ENCODE measurements at places on chromosomes 7 and 10.
A peak's percentile ranks its signal among the peaks of the same experiment; 100 is the strongest.

DNA sequence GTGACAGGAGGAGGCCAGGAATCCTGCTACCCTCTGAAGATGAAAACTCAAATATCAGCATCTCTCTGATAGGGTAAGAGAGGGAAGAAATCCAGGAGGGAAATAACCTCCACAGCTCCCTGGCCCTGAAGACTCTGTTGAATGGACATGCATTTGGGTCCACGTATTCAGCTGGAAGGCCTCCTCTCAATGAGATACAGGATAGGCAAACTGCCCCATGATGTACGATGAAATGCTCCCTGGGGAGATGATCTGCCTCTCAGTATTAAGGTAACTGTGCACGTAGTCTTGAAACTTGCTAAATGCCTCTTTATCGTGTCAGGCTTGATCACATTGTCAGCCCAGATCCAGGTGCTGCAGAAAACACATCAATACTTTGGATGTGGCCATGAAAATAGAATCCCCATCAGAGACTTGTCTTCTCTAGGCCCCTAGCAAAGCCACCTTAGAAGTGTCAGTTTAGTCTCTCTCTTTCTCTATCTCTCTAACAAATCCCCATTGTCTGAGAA is 384.0 kb downstream of the KCNMA1 start:
- no peak for DNase-seq

GRCh38 chr10:83723080-83723479 is 416.2 kb upstream of the GHITM start:
- no peak for DNase-seq

GRCh38 chr7:47539398-47540052 is 42.4 kb downstream of the TNS3 start:
- DNase-seq: no peak

DNA sequence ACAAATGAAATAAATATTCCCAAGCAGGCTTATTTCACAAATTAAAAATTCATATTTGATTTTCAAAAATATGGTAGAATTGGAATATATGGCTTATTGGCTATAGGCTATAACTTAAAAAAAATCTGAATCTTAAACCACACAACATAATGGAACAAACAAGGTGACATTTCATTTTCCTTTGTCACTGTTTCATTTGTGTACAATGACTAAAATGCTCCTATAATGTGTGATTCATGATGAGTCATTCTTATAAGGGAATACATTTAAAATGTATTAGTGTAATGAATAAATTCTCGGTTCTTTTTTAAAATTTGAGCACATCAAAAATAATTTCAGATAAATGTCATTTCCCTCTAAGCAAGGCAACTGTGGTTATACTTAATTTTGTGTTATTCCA is 148.0 kb upstream of the ANK3 start:
- DNase-seq: no peak

DNA sequence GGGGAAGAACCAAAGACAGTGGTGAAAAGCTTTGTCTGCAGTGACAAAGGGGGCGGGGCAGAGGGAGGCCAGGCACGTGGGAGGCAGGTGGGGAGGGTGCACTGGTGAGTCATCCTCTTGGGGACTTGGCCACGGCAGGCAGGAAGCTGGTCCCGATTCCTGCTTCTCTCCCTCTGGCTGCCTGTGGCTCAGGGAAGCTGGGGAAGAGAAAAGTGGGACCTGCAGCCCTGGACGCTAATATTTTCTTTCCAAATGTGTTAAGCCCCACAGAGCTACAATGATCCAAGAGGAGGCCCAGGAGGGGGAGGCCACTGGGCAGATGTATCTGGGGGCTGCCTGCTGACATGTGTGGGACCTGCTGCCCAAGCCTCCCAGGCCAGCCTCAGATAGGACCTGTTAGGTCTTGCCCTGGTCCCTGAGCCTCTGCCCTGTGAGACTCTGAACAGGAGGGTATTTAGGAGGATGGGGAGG is 231.8 kb downstream of the KCNMA1 start:
- no peak for DNase-seq

- DNase-seq: no peak
Observed at GRCh38 chr7:79868010-79868409, 266.6 kb upstream of the GNAI1 start.

DNA sequence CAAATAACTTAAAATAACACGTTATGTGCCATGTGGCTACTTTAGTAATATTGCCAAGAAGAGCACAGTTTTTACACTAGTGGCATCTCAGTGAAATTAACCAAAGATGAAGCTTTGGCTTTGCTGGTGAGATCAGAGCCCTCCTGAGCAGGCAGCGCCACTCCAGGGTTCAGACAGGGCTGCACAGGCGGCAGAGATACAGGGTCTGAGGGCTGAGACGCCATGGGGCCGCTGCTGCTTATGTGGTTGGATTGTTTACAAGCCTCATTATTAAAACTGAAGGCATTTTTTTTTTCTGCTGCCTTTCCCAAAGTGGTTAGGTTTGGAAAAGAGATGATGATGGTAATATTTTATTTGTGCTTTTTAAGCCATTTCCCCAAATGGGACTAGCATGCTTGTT is 68.8 kb upstream of the DNAJB6 start:
- DNase-seq: no peak

DNA sequence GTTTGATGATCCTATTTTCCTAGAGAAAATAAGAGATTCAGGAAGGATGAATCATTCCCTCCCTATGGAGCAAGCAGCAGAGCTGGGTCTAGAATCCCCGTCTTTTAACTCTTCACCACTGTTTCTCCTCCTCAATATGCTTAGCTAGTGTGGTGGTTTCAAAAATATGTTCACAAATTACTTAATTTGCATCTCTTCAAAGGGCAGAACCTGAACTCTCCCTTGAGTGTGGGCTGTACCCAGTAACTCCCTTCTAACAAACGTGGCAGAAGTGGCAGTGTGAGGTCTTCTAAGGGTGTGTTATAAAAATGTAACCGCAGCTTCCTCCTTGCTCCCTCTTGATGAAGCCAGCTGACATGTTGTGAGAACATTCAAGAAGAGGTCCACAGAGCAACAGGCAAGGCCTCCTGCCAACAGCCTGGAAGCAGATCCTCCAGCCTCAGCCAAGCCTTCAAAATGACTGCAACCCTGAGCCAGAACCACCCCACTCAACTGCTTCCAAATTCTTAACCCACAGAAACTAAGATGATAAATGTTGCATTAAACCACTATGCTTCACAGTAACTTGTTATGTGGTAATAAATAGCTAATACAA is 36.6 kb downstream of the SRPK2 start:
- DNase-seq: no peak

- no peak for DNase-seq
Observed at GRCh38 chr7:17103170-17103569, 195.3 kb upstream of the AHR start.

DNA sequence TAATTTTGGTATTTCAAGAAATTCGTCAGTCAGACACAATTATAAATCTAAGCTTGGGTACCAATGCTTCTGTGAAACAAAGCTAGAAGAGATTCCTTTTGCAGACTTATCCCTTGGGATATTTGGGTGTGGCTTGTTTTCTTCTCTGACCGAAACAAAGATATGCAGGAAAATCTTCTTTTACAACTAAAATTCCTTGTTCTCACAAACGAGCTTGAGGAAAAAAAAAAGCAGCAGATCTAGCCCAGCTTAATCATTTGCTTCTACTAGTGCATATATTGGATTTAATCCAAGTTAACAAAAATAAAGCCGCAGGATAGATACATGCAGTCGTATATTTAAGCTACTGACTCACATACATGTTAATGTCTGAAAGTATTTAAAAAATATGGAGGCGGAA is 104.2 kb downstream of the PRTFDC1 start:
- DNase-seq: no peak

- DNase-seq: no peak
Observed at GRCh38 chr7:116565981-116566380, 41.1 kb downstream of the CAV1 start.

DNA sequence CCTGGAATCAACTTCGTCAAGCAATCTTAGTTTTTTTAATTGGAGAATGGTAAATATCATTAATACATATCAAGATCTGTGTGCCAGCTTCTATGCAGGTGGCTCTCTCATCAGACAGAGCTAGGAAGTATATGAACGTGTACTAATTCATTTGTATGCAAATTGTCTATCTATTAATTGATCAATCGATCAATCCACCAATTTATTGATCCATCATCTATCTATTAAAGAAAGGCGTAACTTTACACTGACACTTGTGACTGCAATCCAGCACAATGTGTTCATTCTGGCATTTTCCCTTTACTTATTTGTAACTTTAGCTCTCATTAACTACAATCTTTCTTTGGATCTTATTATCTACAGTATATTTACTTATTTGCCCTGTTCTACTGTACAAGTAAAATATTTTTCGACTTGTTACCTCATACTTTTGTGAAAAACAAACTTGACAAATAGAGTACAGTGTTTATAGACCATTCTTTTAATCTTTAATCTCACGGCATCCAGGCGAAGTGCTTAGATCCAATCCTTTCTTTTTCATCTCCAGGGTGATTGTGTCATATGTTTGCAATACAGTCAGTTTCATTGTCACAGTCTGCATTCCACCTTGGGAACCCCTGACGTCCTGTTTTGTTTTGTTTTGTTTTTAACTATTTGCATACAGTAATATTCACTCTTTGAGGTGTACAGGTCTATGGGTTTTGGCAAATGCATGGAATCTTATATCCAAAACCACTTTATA is 22.0 kb upstream of the GHRHR start:
- DNase-seq: no peak

GRCh38 chr7:21620054-21620453 is 77.2 kb downstream of the DNAH11 start:
- no peak for DNase-seq

GRCh38 chr10:29202386-29202940 is 86.4 kb upstream of the LYZL1 start:
- DNase-seq: no peak

DNA sequence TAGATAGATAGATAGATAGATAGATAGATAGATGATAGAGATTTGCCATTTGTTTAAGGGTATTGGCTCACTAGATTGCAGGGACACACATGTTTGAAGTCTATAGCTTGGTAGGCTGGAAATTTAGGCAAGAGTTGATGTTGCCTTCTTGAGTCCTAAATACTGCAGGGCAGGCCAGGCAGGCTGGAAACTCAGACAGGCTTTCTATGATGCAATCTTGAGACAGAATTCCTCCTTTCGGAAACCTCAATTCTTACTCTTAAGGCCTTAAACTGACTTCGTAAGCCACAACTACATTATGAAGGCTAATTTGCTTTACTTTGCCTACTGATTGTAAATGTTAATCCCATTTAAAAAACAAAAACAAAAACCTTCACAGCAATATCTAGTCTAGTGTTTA is 322.9 kb upstream of the AKR1E2 start:
- no peak for DNase-seq

- peak; percentile 92 for DNase-seq
Observed at GRCh38 chr7:20514364-20514763, 101.1 kb upstream of the ABCB5 start.

- DNase-seq: no peak
Observed at GRCh38 chr10:97220355-97220754, 34.6 kb upstream of the SLIT1 start.

DNA sequence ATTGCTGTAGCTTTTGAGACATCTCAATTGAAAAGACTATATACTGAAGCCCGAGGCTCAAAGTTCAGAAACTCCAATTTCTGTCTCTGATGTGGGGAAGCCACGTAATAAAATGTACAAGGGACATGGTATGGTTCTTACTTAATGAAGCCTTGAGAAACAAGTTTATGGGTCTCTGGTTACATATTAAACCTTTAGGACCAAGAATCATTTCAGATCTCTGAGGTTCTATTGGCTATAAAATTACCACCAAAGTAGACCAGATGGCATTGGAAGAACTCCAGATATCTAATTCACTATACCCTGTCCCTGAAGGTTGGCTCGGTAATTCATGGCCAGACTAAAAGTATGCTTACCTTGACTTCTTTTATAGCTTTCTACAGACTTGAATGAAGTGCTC is 23.7 kb downstream of the STAMBPL1 start:
- no peak for DNase-seq

GRCh38 chr7:30658479-30659074 is 23.7 kb downstream of the CRHR2 start:
- DNase-seq: no peak

GRCh38 chr10:11837372-11838161 is 14.4 kb downstream of the PROSER2 start:
- DNase-seq: no peak

DNA sequence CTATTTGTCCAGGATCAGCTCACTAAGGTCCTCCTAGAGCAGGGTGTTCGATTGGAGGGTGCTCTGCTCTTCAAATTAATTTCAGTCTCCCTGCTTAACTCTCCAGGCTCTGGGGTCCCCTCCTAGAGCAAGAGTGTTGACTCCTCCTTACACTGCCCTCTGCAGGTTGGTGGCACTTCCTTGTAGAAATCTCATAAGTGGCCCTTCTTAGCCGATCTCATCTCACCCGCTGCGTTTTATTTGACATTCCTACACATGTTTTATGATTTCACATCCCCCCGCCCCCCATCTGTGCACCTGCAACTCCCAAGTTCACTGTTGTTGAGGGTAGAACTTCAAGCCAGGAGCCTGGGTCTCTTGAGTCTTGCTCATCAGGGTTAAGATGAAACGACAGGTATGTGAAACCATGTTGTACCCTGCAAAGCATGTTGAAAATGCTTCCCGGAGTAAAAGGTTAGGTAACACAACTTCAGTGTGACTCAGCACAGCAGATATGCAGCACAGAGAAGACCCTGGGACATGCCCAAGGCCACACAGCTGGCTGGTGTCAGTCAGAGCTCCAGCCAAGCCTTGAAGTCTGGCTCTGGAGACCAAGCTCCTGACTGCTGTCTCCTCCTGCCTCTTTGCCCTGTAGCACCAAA is 171.2 kb downstream of the PRKAG2 start:
- DNase-seq: peak; percentile 53

GRCh38 chr7:103857435-103857834 is 132.0 kb downstream of the RELN start:
- DNase-seq: peak; percentile 96

DNA sequence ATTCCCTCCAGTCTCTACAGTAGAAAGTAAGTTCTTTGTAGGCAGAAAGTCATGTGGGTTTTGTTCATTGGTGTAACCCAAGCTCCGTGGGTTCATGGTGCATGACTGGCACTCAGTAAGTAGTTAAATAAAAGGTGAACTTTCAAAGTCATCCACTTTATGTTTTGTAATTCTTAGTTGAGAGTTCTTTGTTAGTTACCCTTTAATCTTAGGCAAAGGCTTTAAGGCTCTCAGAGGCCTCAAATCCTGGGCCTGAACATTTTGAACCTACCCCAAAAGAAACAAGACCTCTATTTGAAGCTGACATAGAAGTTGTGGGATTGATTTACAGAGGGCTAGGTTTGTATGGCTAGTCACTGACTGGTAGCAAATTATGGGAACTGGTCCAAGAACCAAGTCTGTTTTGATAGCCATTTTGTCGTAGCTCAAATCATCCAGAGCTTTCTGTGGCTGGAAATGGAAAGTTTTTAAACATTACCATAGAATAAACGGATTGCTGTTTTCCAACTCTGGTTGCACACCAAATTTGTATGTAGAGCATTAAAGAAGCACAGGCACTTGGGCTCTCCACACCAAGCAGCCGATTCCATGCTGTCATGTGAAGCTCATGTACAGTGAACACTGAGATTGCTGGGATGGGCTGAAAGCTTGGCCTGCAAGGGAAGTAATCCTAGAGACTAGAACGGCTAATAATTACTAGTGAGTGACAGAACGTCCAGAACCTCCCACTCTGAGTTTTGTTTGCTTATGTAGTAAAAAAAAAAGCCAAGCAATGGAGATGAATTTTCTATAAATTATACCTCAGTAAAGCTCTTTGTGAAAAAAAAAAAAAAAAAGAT is 53.5 kb downstream of the DENND11 start:
- no peak for DNase-seq
